ENCODE measurements at places on chromosomes 1 and 21. TPM values are rescaled to one million over a fixed set of nuclear protein-coding genes. Genes with fewer than 3 reads are reported as not detected.
A peak's percentile ranks its signal among the peaks of the same experiment; 100 is the strongest.

GRCh38 chr21:45276596-45276995, 11.1 kb downstream of the POFUT2 start:
- DNase-seq = no peak

DNA sequence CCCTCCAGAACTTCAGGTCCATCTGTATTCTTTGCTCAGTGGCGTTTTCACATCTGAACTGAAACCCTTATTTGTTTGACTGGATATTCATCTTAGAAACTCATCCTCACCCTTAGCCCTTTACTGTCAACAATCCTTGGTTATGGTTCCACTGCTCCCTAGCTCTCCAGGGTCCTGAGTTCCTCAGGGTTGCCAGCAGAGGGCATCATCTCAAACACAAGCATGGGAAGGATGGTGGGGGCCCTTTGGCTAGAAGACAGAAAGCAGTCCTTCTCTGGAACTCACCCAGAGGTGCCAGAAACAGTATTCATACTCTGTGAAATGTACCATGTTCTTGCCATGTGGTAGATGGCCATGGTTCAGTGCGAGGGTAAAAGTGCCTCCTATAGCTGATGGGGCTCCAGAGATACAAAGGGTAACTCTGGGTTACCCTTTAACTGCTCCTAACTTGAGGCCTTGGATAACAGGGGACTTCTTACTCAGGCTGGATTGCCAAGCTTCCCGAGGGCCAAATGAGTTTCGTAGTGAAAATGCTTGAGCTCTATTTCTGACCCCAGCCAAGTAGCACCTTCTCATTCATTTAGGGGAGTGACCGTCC, 11.3 kb downstream of the NCSTN start:
- peak; percentile 61 for DNase-seq

Gene AZIN2
- 8.2 TPM for total RNA-seq

- no peak for DNase-seq
Observed at GRCh38 chr1:40610156-40610555, 55.3 kb downstream of the RIMS3 start.

DNA sequence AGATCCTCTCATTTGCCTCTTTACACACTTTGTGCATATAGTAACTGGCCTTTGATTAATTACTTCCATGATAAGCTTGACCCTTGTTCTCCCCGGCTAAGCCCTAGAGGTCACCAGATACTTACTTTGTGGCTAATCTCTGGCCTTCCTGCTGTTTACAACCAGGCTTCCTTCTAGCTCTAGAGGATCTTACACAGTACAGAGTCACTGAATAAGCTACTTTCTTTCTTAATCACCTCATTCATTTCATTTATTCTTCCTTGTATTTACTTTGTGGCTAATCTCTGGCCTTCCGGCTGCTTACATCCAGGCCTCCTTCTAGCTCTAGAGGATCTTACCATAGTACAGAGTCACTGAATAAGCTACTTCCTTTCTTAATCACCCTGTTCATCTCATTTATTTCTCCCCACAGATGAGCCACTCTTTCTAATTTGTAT, 144.3 kb upstream of the C1orf21 start:
- peak; percentile 70 for DNase-seq

- DNase-seq = no peak
Observed at GRCh38 chr1:204316164-204316563, 43.6 kb downstream of the PLEKHA6 start.

DNA sequence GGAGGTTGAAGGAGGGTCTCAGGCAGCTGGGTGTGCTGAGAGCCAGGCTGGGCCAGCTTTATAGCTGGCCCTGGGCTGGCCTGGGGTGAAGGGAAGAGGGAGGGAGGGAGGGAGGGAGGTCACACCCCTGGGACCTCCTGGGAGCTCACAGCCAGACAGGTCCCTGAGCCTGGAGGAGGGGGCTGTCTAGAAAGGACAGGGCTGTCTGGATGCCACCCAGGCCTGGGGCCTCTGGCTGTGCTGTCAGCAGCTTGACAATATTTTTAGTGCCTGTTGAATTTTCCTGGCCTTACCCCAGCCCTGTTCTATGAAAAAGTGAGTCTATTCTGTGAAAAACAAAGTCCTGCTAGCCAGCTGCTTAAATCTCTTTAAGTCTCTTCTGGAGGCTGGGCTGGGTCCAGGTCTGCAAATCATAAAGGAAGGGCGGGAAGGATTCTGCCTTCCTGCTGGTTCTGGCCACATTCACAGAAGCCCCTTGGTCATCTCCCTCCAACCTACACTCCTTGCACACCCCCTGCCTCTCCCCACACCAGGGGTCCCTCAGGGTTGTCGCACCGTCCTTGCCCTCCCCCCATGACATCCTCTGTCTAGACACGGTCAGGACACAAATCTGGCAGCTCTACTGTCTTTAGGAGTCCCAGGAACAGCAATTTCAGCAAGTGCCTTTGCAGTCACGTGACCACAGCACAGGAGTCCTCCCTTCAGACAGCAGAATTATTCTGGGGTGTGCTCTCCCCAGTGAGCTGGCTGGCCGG, at the start of gene LEFTY2:
LEFTY2 (minus strand) TSS at position 34 of the 755 bp plus-strand sequence. CDS start 80 bp downstream, outside the sequence.
- DNase-seq = no peak

Gene EPHB2
- 0.67 TPM for total RNA-seq

Gene GRHL3
- not detected for total RNA-seq

Gene APP
- total RNA-seq = 369 TPM

Gene ZBTB8B
- total RNA-seq = 0.35 TPM

DNA sequence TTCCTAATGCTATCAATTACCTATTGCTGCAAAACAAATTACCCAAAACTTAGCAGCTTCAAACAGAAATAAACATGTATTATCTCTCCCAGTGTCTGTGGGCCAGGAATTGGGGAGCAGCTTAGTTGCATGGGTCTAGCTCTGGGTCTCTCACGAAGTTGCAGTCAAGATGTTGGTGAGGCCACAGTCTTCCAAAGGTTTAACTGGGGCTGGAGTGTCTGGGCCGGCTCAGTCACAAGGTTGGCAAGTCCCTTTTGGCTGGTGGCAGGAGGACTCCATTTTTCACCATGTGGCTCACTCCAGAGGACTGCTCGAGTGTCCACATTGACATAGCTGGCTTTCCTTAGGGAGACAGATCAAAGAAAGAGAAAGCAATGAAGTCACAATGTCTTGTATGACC, 5.0 kb upstream of the LRP8 start:
- DNase-seq = no peak

DNA sequence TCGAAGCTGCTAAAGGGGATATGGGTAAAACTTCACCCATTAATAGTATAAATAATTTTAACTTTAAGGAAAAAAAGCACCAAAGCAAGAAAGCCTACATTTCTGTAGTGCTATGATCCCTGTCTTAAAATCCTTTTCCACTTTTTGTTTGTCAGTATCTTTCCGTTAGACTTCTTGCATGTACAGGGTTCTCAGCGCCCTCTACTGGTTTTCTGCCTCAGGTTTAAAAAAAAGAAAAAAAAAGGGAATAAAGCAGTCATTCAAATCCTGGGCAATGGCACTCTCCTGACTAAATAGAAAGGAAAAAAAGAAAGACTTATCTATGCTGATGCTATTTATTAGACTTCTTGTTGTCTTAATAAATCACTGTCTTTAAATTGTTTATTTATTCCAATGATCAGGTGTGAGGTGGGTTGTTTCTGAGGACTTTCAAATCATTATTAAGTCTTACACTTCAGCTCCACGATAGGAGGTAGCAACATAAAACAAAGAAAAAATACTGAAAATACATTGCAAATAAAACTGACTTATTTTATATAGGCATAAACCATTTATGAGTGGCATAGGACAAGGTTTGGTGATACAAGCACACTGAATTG, 475.4 kb upstream of the NR5A2 start:
- peak; percentile 78 for DNase-seq

Gene ZNF648
- total RNA-seq = 1.1 TPM

DNA sequence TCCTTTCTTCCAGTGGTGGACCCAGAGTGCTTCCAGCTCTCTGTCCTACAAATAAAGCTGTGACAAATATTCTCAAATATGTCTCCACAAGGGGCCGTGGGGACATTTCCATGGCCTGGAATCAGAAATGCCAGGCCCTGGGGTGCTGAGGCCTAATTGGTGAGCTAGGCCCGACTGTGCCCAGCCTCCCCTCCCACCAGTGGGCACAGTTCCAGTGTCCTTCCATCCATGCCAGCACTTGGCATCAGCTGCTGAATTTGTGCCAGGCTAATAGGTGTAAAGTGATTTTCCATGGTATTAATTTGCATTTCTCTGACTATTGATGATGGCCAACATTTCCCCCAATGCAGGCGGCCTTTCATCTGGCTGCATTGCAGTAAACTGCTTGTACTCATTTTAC, 48.5 kb upstream of the B3GALT5 start:
- no peak for DNase-seq

Measured in SK-MEL-5 (cell line).